ENCODE measurements at places on chromosomes 6 and 20. TPM values are rescaled to one million over a fixed set of nuclear protein-coding genes. Genes with fewer than 3 reads are reported as not detected.
A peak's percentile ranks its signal among the peaks of the same experiment; 100 is the strongest.

The PTPRA gene
- 46.3 TPM for total RNA-seq

DNA sequence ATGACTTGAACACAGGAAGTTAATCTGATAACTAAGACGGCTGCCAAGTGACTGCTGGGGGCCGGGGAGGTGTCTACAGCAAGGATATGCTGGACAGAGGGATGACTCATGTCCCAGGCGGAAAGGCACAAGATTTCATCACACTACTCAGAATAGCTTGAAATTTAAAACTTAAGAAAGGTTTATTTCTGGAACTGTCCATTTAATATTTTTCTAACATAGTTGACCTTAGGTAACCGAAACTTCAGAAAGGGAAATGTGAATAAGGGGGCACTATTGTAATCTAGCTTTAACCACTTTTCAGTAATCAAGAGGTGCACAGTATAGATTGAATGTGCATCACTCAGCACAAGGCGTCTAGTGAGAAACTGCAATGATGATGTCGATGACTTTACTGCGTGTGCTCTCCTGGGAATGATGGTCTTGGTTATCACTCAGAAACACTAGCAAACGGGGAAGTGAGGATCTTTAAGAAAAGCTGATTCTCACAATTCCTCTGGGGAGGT lies 171.5 kb downstream of the QKI start:
- peak; percentile 50 for DNase-seq

- DNase-seq, result no peak
These were observed 35.1 kb downstream of the EYS start for GRCh38 chr6:65671922-65672321.

DNA sequence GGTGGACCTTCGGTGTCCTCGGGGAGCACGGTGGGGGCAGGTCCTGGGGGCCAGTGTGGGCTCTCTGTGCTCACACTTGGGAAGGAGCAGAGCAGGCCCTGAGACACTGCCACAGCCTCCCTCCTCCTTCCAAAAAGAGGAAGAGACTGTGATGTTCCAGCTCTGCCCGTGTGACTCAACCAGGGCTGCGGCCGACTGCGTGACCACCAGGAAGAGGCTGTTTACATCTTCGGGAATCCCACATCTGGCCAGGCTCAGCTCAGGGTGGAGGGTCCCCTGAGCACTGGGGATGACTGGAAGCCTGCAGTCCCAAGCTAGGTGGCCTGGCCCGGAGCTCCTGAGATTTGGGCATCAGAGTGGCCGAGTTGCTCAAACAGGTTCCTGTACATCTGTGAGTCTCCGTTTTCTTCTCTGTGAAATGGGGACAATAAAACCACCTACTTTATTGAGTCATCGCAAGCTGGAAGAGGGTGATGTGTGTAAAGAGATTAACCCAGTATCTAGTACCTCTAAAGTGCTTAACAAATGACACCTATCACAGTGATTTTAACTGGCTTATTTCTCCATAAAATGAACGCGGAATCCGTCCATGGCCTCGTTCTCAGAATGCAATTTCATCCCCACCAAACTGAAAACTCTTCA lies 242.1 kb downstream of the DLL1 start:
- no peak for DNase-seq

The SRMS gene
- not detected for total RNA-seq

GRCh38 chr20:52410182-52410647 lies 218.6 kb upstream of the ZFP64 start:
- DNase-seq, result peak; percentile 35

The CALHM4 gene
- total RNA-seq, result not detected

DNA sequence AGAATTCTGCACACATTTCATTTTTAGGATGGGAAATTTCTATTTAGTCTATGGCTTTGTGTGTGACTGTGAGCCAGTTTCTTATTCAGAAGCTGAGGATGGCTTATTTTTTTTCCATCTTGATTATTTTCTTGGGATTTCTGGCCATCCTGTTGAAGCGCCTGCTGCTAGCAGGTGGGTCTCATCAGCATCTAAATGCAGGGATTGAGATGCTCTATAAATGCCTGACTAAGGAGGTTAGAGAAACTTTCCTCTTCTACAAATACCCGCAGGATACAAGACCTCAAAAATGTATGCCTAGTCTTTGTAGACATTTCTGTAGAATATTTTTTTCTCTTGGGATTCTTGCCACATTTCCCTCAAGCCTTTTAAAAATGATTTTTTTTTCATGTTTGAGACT lies 138.0 kb upstream of the CCN2 start:
- no peak for DNase-seq

DNA sequence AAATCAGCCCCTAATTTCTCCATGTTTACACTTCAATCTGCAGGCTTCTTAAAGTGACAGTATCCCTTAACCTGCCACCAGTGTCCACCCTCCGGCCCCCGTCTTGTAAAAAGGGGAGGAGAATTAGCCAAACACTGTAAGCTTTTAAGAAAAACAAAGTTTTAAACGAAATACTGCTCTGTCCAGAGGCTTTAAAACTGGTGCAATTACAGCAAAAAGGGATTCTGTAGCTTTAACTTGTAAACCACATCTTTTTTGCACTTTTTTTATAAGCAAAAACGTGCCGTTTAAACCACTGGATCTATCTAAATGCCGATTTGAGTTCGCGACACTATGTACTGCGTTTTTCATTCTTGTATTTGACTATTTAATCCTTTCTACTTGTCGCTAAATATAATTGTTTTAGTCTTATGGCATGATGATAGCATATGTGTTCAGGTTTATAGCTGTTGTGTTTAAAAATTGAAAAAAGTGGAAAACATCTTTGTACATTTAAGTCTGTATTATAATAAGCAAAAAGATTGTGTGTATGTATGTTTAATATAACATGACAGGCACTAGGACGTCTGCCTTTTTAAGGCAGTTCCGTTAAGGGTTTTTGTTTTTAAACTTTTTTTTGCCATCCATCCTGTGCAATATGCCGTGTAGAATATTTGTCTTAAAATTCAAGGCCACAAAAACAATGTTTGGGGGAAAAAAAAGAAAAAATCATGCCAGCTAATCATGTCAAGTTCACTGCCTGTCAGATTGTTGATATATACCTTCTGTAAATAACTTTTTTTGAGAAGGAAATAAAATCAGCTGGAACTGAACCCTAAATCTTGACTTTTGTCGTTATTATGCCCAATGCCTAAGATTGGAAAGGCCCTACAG lies 4.5 kb downstream of the SOX4 start:
- DNase-seq, result no peak

- DNase-seq, result no peak
These were observed 13.8 kb downstream of the UBE2V1 start for GRCh38 chr20:50099113-50099512.

GRCh38 chr20:36202891-36203338 lies 33.4 kb upstream of the AAR2 start:
- DNase-seq, result peak; percentile 48

The CLDN20 gene
- total RNA-seq, result 1.5 TPM

The TCF15 gene
- total RNA-seq, result 4.5 TPM

GRCh38 chr6:21455071-21455470 lies 138.5 kb upstream of the SOX4 start:
- no peak for DNase-seq

DNA sequence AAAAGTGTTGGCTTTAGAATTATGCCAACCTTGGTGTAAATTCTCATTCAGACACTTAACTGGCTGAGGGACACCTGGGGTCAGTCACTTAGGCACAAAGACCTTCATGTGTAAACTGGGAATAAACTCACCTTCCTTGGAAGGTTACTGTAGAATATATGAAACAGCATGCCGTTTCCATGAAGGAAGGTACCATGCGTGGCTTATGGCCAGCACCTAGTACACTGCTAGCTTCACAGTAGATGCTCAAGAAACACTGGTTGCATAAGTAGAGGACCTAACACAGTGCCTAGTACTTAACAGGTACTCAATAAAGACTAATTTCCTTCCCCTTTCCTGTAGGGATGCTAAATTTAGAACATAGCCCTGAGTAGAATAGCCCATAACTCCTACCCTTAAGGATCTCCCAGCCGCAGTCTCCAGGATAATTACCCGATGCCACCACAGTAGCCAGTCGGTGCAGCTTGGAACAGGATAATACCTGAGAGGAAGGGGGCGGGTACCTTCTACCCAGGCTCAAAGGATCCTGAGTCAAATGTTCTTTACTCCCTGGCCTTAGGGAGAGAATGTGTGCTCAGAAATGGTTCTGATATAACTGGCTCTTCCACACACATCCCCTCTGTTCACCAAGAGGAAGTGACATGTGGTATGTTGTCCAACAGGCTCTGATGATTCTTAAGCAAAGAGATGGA lies 3.6 kb downstream of the BCL2L1 start:
- no peak for DNase-seq

GRCh38 chr6:102417368-102417998 lies 1024.0 kb downstream of the GRIK2 start:
- DNase-seq, result no peak

DNA sequence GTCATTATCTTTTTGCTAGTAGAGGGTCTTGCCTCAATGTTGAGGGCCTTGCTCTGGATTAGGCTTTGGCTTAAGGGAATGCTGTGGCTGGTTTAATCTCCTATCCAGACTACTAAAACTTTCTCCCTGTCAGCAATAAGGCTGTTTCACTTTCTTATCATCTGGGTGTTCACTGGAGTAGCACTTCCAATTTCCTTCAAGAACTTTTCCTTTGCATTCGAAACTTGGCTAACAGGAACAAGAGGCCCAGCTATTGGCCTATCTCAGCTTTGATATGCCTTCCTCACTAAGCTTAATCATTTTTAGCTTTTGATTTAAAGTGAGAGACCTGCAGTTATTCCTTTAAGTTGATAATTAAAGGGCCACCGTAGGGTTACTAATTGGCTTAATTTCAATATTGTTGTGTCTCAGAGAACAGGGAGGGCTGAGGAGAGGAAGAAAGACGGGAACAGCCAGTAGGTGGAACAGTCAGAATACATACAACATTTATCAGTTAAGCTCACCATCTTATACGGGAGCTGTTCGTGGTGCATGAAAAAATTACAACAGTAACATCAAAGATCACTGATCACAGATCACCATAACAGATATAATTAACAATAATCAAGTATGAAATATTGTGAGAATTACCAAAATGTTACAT lies 186.7 kb downstream of the PTPRK start:
- DNase-seq, result no peak

DNA sequence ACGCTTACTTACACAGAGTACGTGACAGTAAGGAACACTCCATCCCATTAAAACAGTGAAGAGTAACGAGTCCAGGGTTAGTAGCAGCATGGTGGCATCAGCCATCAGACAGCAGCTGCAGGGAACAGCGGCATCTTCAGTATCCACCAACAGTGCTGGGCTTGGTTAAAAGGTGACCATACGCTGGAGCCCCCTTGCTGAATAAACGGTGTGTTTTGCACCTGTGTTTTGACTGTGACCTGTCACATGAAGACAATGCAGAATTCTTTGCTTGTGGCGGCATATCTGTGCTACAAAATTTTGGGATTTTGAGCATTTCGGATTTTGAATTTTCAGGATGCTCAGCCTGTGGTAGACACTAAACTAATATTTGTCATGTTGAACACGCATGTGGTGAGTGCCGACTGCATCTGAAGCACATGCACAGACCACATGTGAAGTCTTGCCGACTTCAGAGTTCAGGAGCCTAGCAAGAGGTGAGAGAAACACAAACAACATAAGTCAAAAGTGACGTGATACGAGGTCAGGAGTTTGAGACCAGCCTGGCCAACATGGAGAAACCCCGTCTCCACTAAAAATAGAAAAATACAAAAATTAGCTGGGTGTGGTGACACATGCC lies 69.3 kb upstream of the FRMD1 start:
- DNase-seq, result no peak

DNA sequence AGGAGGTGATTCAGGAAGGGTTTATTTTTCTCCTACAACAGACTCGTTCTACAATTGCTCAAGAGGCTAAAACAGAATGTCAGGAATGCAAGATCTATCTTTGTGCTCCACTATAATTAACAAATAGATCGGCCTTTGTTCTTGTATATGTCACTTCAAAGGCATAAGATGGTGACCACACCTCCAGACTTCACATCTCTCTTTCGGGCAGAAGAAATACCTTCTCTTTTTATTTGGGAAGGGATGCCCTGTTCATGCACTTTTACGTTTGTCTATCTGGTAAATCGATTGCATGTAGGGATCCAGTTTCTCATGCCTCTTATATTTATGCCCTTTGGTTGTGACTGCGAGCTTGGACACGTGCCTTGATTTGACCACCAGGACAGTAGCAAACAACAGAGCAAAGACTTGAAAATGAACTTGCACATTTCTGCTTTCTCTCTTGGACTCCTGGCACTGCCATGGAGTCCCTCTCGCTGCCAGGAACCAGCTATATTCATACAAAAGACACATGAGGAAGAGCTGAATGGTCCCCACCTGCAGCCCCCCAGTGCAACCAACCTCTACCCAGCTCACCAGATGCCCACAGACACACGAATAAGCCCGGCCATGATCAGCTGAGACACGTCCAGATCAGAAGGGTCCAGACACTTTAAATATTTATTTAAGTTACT lies 219.8 kb upstream of the STXBP5 start:
- no peak for DNase-seq

GRCh38 chr6:38774929-38775707 lies 60.0 kb downstream of the DNAH8 start:
- DNase-seq, result no peak

The HLA-DRA gene
- total RNA-seq, result 223 TPM

The C6orf58 gene
- not detected for total RNA-seq

- no peak for DNase-seq
These were observed 430.2 kb downstream of the UTRN start for GRCh38 chr6:144715344-144715743.

DNA sequence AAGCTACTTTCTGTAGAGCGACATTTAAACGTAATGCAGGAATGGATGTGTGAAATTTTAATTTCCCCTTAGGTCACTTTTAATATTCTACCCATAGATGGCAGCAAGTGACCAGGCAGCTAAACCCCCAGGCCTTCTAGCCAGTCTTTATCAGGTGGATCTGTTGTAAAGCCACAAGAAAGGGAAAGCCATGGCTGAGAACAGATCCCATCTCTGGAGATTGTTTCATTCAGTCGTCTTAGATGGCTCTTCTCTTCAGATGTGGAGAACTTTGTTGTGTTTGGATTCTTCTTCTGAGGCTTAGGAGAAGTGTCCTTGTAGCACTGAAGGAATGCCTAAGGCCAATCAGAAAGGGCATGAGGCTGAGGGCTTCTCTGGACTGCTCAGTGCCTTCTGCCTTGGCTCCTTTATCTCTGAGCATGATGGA lies 15.8 kb upstream of the RNF182 start:
- no peak for DNase-seq

The BCAS1 gene
- total RNA-seq, result 49.8 TPM

The RAB32 gene
- total RNA-seq, result 44.4 TPM

- DNase-seq, result no peak
These were observed 662 bp downstream of the ZNF343 start for GRCh38 chr20:2507875-2508630.

- DNase-seq, result no peak
These were observed 26.7 kb upstream of the SRC start for GRCh38 chr20:37319151-37319671.

GRCh38 chr6:45991189-45991588 lies 24.5 kb downstream of the CLIC5 start:
- no peak for DNase-seq

DNA sequence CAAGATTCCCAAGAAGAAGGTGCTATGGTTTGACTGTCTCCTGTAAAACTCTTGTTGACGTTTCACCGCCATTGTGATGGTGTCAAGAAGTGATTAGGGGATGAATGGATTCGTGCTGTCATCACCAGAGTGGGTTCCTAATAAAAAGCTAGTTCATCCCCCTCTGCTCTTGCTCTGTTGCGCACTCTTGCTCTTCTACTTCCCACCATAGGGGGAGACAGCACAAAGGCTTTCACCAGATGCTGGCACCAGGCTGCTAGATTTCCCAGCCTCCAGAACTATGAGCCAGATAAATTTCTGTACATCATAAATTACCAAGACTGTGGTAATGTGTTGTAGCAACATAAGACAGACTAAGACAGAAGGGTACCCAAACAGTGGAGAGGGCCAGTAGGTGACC lies 21.6 kb upstream of the CCDC28A start:
- no peak for DNase-seq

- DNase-seq, result no peak
These were observed 9.2 kb downstream of the BHLHE23 start for GRCh38 chr20:62997417-62998035.

Measured in tibial nerve (tissue), 4 donors.